ENCODE measurements at places on chromosomes 7 and 10.

GRCh38 chr10:110762109-110762848 lies 109.4 kb upstream of the PDCD4 start:
- no peak for DNase-seq

DNA sequence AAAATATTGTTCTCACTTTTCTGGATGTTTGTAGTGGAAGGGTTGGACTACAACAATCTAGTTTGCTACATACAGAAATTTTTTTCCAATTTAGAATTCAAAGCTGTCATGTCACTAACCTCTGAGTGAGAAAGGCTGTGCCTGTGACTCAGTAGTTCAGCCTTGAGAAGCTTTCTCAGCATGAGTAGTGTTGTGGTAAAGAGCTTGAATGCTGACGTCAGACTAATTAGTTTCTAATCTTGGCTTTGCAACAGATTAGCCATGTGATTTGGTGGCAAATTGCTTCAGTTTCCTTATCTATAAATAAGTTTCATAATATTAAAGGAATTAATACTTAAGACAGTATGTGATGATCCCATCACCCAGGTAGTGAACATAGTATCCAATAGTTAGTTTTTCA lies 83.8 kb downstream of the ABCA13 start:
- no peak for DNase-seq

DNA sequence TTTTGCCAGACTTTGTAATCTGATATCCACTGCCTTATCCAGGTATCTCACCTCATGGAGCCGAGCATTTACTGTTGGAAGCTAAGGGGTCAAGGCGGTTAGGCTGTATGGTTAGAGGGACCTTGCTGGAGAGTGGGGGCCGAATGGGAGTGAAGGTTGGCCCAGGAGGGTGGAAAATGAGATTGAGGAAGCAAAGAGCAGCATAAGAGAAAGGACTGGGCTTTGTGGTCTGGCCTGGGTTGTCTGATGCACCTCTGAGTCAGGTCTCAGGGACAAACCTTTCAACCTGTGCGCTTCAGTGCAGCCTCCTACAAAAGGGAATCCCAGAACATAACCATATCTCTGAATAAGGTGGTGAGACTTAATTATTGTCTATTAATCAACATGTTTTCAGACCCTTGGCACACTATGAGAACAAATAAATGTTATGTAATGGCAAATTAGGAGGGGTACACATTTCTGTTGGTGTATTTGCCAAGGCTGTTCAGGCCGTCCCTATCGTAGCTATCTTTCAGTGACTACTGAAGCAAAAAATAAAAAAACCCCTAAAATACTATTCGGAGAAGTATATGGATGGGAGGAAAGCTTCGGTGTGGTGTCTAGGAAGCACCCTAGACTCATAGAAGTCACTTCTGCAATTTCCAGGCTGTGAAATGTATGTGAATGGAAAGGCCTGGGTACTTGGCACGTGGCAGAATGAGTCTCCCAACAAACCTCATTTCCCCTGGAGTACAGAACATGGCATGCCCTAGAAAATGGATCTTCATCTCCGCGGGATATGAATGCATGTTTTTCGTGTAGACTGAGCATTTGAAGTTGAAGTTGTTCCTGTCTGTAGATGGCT lies 4.3 kb downstream of the CAMK1D start:
- no peak for DNase-seq

- DNase-seq: no peak
Measured at GRCh38 chr10:70319183-70319582, 35.4 kb upstream of the NPFFR1 start.

DNA sequence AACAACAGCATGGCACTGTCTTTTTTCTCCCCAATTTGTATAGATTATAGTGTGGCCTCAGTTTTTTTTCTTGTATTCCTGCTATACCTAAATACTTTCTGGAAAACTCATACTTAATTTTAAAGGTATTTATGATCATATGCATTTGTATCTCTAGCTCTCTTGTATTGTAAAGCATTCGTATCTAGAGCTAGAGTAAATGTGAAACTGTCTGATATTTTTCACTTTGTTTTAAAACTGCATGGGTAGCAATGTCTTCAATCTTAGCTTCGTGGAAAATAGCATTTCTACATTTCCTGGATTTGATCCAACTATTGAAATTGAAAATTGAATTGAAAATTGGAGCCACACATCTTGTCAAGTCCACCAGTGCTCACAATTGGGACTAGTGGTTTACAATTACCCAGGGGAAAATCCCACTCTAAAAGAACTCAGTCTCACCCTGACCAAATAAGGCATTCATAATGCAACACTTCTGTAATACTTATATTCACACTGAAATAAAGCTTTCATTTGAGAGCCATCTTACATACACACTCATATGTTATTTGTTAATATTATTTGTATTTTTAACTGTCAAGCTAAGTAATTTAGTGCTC lies 51.3 kb upstream of the KLF6 start:
- no peak for DNase-seq

DNA sequence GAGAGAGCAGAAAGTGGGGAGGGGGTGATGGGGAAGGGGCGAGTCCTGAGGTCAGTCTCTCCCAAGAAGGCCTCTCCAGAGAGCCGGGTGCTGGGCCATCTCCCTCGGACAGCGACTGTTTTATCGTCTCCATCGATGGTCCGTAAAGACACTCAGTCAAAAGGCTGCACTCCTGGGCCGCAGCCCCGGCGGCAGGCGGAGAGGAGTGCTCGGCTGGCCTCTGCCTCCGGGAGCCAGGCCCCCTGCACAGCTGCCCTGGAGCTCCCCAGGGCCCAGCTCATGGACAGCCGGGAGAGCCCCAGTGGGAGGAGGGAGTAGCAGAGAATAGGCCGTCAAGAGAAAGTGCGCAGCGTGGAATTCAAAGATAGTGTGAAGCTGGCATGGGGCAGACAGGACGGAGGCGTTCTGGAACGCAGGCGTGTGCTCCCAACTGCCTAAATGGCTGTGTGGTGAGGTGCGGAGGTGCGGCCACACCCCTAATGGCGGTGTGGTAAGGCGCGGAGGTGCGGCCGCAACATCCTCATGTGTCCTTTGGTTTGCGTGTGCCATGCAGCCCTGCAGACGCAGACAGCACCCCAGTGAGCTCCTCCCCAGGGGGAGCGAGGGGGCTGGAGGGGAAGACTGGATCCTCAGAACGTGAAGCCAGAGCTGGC lies 477.5 kb upstream of the FOXK1 start:
- DNase-seq: no peak

- no peak for DNase-seq
Measured at GRCh38 chr7:122013630-122014029, 130.4 kb downstream of the AASS start.
